ENCODE measurements at places on chromosomes 5 and 9.

- DNase-seq, result no peak
These were observed 6.1 kb upstream of the COL5A1 start for GRCh38 chr9:134635351-134636148.

- no peak for DNase-seq
These were observed 78.0 kb downstream of the JAKMIP2 start for GRCh38 chr5:147704544-147704943.

GRCh38 chr5:82334856-82335255 lies 56.7 kb upstream of the RPS23 start:
- DNase-seq, result no peak

- DNase-seq, result no peak
These were observed 33.5 kb upstream of the SHOC1 start for GRCh38 chr9:111828193-111828592.

DNA sequence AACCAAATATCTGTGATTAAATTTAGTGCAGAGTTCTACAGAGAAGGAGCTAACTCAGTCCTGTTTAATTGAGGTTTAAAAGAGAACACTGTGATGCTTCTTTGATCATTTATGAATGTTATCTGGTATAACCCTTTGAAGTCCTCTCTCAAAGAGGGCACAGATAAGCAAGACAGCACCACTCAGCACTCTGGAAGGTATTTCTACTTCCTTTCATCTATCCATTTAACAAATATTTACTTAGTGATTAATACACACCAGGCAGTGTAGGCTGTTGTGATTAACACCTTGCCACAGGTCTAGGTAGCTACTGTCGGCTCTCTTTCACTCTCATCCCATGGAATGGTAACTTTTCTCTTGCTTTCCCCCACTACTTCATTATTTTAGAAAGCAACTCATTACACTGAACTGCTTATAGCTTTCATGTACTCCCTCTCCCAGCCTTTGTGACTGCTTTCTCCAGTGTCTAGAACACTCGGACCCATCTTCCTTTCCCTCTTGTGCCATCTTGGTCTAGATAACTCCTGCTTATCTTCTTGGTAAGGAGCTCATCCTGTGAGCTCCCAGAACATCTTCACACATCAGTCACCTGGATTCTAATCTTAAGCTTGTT lies 54.7 kb downstream of the GLDC start:
- DNase-seq, result no peak

- no peak for DNase-seq
These were observed 32.9 kb upstream of the PRDM12 start for GRCh38 chr9:130631331-130632080.

GRCh38 chr5:111679611-111680010 lies 77.4 kb downstream of the NREP start:
- DNase-seq, result no peak

DNA sequence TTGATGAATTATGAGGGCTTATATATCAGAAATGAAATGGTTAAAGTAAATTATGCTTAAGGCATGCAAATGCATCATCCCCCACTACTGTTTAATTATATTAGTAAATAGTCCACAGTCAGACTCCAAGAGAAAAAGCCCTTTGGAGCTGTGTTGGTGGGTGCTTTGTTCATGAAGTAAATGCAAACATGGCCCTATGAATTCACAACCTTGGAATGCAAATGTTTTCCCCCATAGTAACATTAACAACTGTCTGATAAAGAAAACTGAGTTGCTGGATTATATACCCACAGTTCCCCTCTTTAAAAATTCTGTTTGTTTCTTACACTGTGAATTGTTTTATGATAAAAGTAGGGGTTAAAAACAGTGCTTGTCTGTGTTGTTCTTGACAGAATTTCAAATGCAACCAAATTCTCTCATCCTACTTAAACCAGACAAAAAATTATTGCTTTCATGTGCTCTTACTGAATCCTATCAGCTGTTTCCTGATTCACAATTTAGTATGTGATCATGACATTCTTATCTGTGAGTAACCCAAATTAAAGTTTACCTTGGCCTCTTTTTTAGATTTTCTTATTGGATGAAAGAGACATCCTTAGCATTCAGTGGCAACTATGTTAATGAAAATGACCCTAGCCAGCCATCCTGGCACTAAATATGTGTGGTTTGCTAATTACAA lies 48.5 kb upstream of the SNCAIP start:
- no peak for DNase-seq

GRCh38 chr5:51479840-51480239 lies 96.6 kb downstream of the ISL1 start:
- DNase-seq, result no peak

- DNase-seq, result no peak
These were observed 47.4 kb downstream of the CSNK1G3 start for GRCh38 chr5:123559434-123559775.

DNA sequence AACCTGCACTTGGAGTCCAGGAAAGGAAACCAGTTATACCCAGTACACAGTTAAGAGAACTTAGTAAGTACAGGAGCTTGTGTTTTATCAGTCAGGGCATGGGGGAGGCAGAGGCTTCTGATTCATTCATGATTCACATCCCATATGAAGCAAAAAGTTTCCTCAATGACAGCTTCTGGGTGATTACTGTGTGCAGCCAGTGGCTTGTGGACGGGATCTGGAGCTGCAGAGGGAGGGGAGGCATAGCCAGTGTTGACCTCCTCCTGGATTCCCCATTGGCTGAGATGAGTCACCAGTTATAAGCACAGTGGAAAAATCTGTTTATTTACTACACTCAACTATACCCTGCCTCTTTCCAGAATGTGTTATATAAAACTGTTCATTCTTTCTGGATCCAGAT lies 17.7 kb downstream of the IL31RA start:
- peak; percentile 77 for DNase-seq

- DNase-seq, result no peak
These were observed 160.2 kb upstream of the IL12B start for GRCh38 chr5:159490507-159490906.

DNA sequence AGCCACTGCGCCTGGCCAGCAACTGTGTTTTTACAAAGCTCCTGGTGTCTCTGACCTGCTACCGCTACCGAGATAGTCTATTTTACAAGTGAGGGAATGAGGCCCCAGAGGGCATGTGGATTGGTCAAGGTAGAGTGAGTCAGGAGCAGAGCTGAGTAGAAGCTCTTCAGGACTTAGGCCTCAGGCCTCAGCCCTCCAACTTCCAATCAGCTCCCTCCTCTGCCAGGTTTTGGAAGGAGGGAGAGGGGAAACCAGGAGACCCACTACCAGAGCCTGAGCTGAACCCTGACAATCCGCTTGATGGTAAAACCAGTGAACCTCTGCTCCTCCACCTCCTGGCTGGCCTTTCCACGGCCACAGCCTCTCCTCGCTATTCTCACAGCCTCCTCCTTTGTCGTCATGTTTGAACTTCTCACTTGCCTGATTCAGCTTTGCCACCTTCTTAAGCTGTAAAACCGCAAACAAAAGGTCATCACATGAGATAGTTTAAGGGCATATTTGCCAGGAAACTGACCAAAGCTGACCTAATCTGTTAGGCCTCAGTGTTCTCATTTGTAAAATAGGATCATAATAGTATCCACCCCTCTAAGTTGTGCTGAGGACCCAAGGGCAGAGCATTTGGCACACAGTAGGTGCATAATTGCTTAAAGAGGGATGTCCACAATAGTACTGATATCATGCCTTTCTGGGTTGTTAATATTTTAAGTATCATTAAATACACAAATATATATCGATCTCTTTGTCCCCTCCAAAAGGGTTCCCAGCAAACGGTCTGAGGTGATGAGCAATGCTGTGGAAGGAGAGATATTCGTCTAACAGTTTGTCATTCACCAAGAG lies 1.7 kb downstream of the TRAF1 start:
- peak; percentile 57 for DNase-seq

DNA sequence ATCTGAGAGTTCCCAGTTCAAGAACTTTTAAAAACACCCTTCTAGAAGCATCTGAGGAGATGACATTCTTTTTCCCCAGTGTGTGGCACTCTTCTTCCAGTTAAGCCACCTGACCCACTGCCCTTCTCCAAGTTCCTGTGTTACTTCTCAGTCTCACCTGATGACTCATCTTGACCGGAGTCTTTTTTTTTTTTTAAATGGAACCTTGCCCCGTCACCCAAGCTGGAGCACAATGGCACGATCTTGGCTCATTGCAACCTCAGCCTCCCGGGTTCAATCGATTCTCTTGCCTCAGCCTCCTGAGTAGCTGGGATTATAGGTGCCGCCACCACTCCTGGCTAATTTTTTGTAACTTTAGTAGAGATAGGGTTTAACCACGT lies 224.1 kb upstream of the DAB2 start:
- no peak for DNase-seq

- no peak for DNase-seq
These were observed 28.5 kb downstream of the AOPEP start for GRCh38 chr9:94754976-94755475.

GRCh38 chr5:146645342-146645741 lies 129.4 kb upstream of the GPR151 start:
- DNase-seq, result no peak

- DNase-seq, result no peak
These were observed 18.3 kb upstream of the ANKHD1 start for GRCh38 chr5:140383300-140383699.

DNA sequence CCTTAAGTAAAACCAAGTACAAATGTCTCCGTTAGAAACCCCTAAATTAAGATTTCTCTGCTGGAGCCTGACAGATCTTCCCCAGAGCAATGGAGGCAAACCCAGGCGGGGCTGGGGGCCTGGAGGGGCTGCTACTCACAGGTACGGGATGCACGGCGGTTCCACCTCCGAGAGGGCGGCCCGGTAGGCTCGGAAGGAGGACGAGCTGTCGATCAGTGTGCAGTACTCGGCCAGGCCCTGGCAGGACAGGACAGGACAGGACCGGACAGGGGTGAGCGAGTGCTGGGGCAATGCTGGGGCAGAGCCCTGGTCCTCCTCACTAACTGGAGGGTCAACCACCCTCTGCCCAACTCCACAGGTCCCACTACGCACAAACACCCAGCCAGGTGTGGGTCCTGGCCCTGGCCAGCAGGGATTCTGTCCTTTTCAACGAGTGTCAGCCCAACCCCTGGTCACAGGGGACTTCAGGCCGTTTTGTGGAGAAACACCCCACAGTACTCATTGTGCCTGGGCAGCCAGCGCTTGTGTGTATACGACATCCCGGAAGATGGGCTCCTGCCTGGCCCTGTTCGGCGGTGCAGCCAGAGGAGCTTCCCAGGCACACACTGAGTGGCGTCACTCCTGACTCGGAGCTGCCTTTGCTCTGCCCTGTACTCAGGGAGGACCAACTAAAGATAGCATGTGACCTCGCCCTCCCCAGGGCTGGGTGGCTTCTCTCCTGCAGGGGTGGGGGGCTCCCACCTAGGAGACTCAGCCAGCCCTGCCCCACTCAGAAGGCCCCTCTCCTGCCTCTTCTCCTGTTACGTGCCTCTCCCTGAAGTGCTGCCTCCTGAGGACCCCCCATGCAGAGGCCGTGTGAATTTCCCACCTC lies 37.4 kb downstream of the PRRT1B start:
- DNase-seq, result no peak

GRCh38 chr9:136527721-136528710 lies 17.8 kb downstream of the NOTCH1 start:
- DNase-seq, result no peak

DNA sequence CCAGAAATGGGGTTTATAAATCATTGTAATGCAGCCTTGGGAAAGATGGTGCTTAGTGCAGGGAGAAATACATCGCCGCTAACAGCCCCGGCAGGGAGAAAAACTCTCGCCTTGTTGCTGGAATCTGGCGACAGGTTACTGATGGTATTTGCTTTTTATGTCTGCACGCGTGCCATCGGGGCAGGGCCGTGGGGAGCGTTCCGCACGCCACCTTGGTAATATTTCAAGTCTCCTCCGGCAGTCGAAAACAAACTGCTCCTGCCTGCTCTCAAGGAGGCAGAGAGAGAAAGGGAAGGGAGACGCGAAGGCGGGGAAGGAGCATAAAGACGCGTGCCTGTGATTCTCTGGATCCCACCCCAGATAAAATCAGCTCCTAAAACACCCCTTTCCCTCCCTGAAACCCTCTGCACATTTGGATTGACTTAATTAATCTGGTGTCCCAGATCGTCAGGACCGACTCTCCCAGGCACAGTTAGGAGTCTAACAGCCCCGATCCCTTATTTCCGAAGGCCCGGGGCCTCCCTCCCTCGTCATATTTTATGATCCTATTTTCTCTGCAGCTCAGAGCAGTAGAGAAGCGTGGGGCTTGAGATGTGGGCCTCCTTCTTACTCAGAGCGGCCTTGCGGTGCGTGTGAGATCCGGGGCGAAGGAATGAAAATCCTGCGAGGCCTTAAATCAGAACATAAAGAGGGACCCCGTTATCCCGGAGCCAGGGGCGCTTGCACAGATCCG lies 47.7 kb downstream of the CFAP77 start:
- DNase-seq, result no peak

- no peak for DNase-seq
These were observed 706.7 kb upstream of the PTPRD start for GRCh38 chr9:11319538-11319937.

- DNase-seq, result no peak
These were observed 138.8 kb upstream of the CD180 start for GRCh38 chr5:67335426-67335825.

- DNase-seq, result no peak
These were observed 958 bp upstream of the LCN8 start for GRCh38 chr9:136759001-136759400.

DNA sequence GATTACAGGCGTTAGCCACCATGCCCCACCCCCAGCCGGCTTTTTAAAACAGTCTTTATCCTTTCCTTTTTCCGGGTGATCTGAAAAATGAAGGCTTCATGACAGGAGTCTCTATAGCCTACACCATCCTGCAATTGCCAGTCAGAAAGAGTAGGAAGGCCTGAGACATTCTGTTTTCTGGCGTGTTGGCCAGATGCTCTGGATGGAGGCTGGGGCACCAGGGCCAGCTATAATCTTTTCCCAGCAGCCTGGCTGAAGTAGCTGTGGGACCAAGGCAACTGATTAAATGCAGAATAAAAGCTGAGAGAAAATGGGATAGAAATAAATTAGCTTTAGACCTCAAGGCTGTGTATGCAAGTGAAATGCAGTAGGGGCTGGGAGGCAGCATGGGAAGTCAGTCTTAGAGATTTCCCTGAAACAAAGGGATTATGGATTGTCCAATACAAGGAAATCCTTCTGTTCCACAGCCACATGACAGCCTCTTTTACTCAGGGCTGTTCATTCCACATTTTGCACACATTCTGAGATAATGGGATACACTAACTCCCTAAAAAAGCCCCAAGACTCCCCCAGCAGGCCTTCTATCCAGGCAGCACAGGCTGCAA lies 116.0 kb upstream of the LRRTM2 start:
- no peak for DNase-seq

Measured in T-helper 2 cell treated with Interferon-gamma antibody and Interleukin-4, amounts not matched to agents 5 μg/mL and 100 μg/mL, for 36 hours (primary cell).